ENCODE measurements at places on chromosomes 6 and 20. TPM values are rescaled to one million over a fixed set of nuclear protein-coding genes. Genes with fewer than 3 reads are reported as not detected.

DNA sequence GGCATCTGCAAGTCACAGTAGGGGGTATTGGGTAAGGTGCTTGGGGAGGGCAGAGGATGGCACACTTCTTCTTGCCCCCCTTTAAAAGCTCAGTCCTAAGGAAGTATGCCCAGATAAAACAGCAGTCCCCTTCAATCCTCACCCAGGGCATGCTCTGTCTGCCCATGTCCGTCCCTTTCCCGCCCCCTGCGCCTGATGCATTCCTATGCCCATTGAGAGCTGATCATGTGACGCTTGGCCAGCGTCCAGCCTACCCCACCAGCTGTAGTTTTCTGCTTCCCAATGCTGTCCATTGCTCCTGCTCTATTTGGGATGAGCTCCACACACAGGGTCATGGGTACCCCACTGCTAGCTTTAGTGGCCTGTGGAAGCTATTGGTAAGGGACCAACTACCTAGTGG is 8.3 kb downstream of the SIGLEC1 start:
- no peak for DNase-seq

- DNase-seq, result peak; percentile 54
Measured at GRCh38 chr20:35602851-35603495, 12.7 kb upstream of the SPAG4 start.

GRCh38 chr6:36839749-36840431 is 646 bp upstream of the CPNE5 start:
- DNase-seq, result peak; percentile 87

The BPIFB2 gene
- total RNA-seq, result not detected

DNA sequence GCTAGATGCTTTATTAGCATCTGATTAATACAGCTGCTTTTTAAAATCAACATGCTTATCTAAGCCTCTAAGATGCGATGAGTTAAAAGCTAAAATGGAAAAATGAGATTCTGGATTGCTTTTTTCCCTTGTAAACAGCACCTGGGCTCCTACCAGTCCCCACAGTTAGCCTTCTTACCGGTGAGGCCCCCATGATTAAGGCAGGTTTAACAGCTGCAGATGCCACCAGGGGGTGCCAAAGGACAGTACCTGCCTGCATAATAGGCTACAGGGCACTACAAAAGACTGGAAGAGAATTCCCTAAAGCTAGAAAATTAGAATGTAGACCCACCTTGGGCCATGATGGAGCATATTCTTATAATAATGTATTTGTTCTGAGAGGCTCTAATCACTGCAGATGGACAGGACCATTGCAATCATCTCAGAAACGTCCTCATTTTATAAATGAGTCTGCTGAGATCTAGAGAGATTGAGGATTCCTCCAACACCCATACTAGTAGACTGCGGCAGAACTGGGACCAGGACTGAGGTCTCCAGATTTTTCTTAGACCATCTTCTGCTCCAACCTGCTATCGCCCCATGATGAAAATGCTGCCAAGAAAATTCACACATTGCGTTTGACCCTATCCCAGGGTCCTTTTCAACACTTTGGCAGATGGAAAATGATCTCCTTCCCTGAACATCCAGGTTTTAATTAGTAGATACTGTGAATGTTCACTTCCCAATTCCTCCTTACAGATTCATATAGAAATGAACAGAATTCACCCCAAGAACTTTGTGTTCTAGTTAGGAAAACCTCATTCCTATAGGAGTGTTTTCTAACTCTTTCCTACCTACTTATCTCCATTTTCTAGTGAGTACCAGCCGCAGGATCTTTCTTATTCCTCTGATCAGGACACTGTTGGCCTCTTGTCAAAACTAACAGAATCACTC is 148.8 kb downstream of the RPS12 start:
- peak; percentile 69 for DNase-seq

The NKX2-4 gene
- not detected for total RNA-seq

GRCh38 chr6:73032586-73032985 is 192.7 kb downstream of the KHDC1L start:
- no peak for DNase-seq

The C6orf15 gene
- not detected for total RNA-seq

- no peak for DNase-seq
Measured at GRCh38 chr6:47235421-47235820, 74.3 kb downstream of the TNFRSF21 start.

The ZC2HC1B gene
- not detected for total RNA-seq

- DNase-seq, result no peak
Measured at GRCh38 chr6:73076211-73076954, 148.9 kb downstream of the KHDC1L start.

DNA sequence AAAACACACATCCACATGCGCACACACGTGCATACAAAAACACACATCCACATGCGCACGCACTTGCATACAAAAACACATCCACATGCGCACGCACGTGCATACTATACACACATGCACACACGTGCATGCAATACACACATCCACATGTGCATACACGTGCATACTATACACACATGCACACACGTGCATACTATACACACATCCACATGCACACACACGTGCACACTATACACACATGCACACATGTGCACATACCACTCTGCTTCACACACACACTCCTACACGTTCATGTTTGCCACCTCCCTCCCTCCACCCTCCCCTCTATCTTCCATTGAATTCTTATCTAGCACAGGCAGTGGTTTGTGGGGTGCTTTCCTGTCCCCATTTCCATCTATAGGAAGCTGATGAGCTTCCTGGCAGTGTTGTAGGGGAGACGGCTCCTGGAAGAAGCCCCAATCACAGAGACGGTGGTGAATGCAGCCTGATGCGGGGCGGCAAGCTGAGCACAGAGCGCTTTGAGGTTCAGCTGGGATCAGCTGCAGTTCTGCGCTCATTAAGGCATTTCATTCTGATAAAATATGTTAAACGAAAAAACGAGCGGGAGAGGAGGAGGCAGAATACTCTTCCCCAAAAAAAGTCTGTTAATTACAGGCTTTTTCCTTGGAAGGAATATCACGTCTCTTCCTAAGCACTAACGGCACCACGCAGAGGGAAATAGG is 287.7 kb downstream of the TAF4 start:
- no peak for DNase-seq

DNA sequence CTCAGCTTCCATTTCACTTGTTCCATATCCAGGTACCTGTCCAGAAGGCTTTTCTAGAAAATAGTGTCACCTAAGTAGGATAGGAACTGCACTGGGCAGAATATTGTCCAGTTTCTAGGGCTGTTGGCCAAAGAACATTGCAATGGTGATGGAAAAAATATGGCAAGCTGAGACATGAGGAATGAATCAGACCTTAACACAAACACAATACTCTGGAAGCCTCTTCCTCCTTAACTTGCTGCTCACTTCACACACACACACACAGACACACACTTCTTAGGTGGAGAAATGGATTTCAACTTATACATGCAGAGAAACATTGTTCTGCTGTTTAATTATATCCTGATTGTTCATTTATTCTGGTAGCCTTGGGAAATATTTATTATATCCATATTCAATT is 203.0 kb upstream of the RGS17 start:
- no peak for DNase-seq

GRCh38 chr6:167984876-167985604 is 12.4 kb upstream of the KIF25 start:
- DNase-seq, result no peak

- DNase-seq, result no peak
Measured at GRCh38 chr6:149209871-149210775, 107.4 kb upstream of the TAB2 start.

The CST4 gene
- total RNA-seq, result not detected

GRCh38 chr6:46134216-46134615 is 4.4 kb downstream of the ENPP4 start:
- no peak for DNase-seq

GRCh38 chr6:121835662-121836061 is 400.2 kb downstream of the GJA1 start:
- no peak for DNase-seq

The EMILIN3 gene
- total RNA-seq, result 0.39 TPM

The NRSN1 gene
- not detected for total RNA-seq

All from aorta (tissue), 5 donors.